ENCODE measurements at places on chromosomes 12 and 14.

GRCh38 chr14:68592948-68593556 is 199.8 kb downstream of the ZFP36L1 start:
- H3K4me1 ChIP-seq: peaks cover 12% of the 10 kb centered on the region
- H3K4me3 ChIP-seq: no peak overlapping the region
- no peaks in the 10 kb centered on the region for H3K36me3 ChIP-seq
- no peaks in the 10 kb centered on the region for H3K27me3 ChIP-seq
- H3K27ac ChIP-seq: no peak overlapping the region

DNA sequence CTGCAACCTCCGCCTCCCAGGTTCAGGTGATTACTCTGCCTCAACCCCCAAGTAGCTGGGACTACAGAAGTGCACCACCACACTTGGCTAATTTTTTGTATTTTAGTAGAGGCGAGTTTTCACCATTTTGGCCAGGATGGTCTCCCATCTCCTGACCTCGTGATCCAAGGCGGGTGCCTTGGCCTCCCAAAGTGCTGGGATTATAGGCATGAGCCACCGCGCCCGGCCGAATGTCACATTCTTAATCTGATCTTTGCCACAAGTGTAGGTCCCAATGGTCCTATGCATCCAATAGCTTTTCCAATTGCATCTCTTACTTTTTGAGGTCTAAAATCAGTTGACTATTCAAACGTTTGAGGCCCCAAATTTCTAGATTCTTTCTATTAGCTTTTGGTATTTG is 676.0 kb downstream of the SLC16A7 start:
- no peaks in the 10 kb centered on the region for H3K4me1 ChIP-seq
- H3K36me3 ChIP-seq: no peaks in the 10 kb centered on the region
- H3K4me3 ChIP-seq: no peak overlapping the region
- no peaks in the 10 kb centered on the region for H3K27me3 ChIP-seq
- H3K27ac ChIP-seq: no peak overlapping the region

GRCh38 chr14:72745991-72746980 is 147.6 kb downstream of the DPF3 start:
- H3K4me3 ChIP-seq: no peak overlapping the region
- H3K4me1 ChIP-seq: no peaks in the 10 kb centered on the region
- H3K27ac ChIP-seq: no peak overlapping the region
- H3K27me3 ChIP-seq: no peaks in the 10 kb centered on the region
- H3K36me3 ChIP-seq: no peaks in the 10 kb centered on the region

DNA sequence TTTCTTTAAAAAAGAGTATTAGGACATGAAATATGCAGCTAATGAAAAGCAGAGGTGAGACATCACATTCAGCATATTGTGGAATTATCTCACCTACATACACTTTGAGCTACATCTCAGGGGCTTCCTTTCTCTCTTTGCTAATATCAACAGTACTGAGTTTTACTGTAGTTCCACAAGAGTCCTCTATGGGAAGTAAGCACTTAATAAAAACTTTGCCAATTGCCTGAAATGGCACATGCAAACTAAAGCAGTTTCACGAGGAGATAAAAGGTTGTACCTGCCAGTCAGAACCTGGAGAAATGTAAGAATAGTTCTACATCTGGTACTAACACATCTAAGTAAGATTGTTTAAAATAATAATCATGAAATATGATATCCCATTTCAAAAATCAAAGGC is 73.5 kb upstream of the GPHB5 start:
- H3K4me1 ChIP-seq: peaks cover 4% of the 10 kb centered on the region
- no peak overlapping the region for H3K4me3 ChIP-seq
- H3K27ac ChIP-seq: no peak overlapping the region
